Fibroblast of skin of left quadriceps (primary cell): ENCODE measurements at places on chromosomes 4 and X.
A peak's percentile ranks its signal among the peaks of the same experiment; 100 is the strongest.

DNA sequence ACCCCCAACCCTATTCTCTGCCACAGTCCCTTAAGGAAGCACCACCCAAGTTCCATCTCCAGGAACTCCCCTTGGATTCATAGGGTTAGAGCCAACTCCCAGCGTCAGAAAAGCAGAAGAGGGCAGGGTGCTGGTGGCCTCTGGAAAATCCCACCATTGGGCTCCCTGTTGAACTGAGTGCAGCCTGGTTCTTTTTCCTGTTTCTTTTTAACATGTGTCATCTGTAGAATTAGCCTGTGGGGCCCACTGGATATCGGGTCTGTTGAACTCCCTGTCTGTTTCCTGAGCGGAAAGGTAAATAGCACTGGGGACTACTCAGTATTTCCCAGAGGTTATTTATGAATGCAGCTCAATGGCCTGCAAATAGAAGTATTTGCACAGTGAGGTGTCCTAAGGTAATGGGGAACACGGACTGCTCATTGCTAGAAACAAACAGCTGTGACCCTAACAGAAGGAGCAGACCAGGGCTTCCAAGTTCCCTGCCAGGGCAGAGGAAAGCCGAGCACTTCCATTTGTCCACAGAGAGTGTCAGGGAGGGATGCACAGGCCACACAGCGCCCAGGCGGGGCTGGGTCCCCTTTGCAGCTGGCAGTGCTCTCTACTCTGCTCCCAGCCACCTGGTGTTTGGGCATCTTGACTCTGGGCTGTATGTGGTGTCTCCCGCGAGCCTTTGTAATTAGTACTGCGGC is 102.6 kb downstream of the FHDC1 start:
- no peak for DNase-seq

- DNase-seq = peak; percentile 42
Observed at GRCh38 chrX:154534526-154535322, 11.9 kb downstream of the G6PD start.

DNA sequence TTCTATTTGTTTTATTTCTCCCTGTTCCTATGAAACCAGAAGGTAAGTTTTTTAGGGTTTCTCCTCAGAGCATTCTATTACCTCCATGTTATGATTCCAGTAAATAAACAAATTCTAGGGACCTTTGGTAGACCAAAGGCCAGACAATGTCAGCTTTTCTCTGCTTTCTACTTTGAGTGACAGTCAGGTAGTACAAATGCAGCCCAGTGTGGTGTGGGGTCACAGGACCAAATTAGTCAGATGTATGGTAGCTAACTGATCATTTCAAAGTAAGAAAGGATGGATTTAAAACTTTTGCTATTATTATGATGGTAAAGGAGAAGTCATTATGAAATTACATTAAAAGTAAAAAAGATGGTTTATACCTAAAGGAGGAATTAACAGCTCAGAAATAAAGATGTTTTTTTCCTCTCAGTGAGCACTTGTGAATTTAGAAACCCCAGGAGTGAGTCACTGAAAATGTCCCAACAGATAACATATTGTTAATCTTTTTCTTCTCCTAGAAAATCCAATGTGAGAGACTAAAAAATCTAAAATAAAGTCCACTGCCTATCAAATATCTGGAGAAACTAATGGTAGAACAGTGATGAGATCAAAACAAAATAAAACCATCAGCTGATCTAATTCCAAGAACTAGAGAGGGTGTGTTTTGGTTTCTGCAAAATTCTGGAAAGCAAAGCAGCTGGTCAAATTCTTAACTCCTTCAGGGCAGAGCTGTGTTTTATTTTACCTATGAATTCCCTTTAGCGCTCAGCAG is 16.6 kb upstream of the KLHL2 start:
- no peak for DNase-seq

GRCh38 chr4:53453385-53453784 is 75.9 kb downstream of the FIP1L1 start:
- DNase-seq = no peak

GRCh38 chr4:165782623-165783022 is 90.4 kb upstream of the TLL1 start:
- DNase-seq = no peak
